ENCODE measurements at places on chromosomes 11 and 22.

DNA sequence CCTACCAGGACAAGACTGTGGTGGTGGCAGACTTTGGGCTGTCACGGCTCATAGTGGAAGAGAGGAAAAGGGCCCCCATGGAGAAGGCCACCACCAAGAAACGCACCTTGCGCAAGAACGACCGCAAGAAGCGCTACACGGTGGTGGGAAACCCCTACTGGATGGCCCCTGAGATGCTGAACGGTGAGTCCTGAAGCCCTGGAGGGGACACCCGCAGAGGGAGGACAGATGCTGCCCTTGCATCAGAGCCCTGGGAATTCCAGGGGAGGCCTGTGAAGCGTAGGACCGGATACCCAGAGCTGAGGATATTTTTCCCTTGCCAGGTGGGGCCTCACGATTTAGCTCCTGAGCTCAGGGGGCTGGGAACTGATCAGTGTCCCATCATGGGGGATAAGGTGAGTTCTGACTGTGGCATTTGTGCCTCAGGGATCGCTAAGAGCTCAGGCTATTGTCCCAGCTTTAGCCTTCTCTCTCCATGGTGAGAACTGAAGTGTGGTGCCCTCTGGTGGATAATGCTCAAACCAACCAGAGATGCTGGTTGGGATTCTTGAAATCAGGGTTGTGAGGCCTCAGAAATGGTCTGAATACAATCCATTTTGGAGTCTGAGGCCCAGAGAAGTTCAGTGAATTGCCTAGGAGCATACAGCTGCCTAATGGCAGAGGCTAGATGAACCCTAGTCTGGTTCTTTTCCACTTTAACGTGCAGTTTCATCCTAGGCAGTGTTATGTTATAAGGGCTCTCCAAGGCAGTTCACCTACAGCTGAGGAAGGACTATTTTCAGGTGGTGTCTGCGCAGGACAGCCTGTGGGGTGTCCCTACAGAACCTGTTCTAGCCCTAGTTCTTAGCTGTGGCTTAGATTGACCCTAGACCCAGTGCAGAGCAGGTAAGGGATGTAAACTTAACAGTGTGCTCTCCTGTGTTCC, 19.5 kb downstream of the PIK3IP1 start:
- no peak for DNase-seq

- DNase-seq = no peak
Measured at GRCh38 chr11:46339816-46340215, 7.4 kb upstream of the DGKZ start.

DNA sequence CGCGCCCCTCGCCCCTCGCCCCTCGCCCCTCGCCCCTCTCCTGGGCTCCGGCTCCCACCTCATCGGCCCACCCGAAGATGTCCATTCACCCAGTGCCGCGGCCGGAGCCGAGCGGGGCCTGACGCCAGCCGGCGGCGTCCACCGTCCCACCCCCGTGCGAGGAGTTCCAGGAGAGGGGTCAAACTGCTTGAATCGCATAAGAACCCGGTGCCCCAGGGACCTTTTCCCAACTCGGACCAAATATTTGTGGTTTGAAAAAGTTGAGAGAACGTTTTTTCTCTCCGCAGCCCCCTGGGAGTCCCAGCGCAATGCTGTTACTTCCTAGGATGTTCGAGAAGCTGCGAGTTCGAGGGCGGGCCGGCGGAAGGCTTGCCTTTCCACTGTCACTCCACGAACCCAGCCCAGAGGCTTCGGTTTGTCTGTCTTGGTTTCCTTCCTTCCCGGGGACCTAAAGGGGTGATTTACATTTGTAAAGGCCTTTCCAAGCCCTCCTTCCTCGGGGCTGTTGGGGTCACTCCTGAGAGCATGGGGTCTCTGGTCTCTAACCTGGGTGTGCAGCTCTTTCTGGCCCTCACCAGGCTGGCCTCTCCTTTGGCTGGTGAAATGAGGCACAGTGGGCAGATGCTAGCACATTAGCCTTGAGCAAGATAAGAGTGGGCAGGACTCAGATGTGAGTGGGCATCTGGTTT, 38.0 kb downstream of the ETS1 start:
- peak; percentile 85 for DNase-seq

DNA sequence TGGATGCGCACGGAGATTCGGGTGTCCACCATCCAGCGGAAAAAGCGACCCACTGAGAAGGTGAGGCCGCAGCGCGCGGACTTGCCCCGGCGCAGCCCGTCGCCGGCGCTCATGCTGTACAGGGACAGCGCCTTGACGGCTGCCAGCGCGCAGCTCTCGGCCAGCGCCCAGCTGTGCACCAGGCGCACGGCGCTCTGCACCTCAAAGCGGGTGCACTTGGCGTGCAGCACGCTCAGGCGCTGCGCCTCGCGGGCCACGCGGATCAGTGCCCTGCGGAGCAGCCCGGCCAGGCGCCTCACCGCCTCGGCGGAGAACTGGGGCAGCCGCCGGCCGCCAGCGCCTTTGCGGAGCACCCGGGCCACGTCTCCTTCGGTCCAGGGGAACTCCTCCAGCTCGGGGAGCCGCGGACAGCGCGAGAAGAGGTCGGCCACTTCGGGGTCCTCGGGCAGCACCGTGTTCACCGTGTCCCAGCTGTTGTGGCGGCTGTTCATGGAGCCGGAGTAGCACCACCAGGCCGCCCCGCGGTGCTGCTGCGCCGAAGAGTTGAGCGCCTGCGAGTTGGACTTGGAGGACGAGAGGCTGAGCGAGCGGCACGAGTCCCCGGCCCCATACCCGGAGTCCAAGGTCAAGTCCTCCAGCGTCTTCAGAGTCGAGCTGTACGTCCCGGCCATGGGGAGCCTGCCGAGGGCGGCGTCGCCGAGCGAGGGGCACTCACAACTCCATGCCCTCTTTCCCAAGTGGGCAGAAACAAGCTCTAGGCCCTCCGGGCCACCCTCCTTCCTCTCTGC, 703 bp downstream of the ABTB2 start:
- peak; percentile 50 for DNase-seq

- peak; percentile 78 for DNase-seq
Measured at GRCh38 chr22:38733724-38734381, 21.9 kb downstream of the SUN2 start.

GRCh38 chr11:122280870-122281269, 164.9 kb upstream of the BLID start:
- no peak for DNase-seq

- DNase-seq = no peak
Measured at GRCh38 chr11:133545199-133545803, 13.0 kb upstream of the OPCML start.

DNA sequence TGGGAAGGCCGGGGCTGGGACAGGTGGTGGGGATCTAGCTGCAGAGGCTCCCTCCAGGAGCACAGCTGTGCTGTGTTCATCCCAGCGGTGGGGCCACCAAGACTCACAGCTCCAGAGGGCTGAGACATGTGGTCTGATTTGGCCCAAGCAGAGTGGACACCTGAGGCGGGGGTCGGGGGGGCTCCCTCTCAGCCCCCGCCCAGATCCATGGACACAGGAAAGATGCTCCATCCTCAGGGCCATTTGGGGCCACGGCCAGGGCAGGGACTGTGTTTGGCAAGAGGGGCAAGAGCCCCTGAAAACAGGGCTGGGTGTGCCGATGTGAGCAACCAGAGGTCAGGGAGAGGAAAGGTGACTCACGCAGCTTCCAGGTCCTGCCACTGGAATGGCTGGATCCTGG, 219.4 kb downstream of the BRD1 start:
- DNase-seq = no peak

- DNase-seq = no peak
Measured at GRCh38 chr22:47098554-47098953, 336.1 kb downstream of the TBC1D22A start.

GRCh38 chr11:88666364-88666763, 328.8 kb upstream of the CTSC start:
- DNase-seq = no peak
